ENCODE measurements at places on chromosomes 2 and 18.

DNA sequence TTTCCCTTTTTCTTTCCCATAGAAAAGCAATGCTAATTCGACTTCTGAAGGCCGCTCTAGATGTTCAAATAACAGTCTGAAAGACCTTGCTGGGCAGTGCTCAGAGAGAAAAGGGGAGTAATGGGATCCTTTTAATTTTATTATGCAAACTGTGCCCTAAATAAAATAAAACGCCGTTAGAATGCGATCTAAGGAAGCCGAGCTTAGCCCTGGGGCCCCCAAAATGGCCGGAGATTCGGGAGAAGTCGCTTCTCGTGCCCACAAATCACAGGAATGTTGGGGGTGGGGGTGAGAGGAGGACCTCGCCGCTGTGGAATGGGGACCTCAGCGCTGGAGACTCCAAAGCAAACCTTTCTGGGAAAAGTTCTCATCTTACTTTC lies 8.4 kb upstream of the POU3F3 start:
- H3K27ac ChIP-seq, result no peak overlapping the region
- no peaks in the 10 kb centered on the region for H3K36me3 ChIP-seq
- peaks cover 7% of the 10 kb centered on the region for H3K4me1 ChIP-seq
- no peak for DNase-seq

DNA sequence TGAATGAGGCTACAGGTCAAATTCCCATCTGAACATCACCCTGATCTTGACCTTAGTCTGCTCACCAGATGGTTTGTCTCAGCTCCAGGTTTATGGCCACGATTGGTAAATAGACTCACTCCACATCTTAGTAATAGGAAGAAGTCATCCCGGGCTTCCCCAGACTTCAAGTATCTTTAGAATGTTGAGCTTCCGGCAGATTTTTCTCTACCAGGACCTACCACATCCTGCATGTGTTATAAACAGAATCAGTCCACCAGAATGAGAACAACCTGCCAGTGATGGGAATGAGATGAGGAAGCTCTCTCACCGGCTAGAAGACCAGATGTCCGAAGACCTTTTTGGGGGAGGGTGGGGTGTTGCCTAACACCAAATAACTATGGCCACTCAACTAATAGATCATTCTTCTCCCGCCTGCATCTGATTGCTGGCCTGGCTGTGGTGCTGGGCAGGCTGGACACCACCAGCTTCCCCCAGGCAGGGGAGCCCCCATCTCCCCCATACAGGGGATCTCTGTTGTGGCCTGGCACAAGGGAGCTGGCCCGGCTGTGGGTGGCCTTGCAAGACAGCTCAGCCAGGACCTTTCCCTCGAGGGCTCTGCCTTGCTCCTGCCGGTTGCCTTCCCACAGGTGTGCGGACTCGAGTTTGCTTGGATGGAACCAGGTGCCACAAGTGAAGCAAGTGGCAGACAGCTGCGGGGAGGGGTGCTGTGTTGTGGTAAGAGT lies 88.5 kb downstream of the SH3RF3 start:
- no peak overlapping the region for H3K27ac ChIP-seq
- H3K4me1 ChIP-seq, result peaks cover 60% of the 10 kb centered on the region
- peak; percentile 18 for DNase-seq
- H3K27me3 ChIP-seq, result peaks cover 73% of the 10 kb centered on the region
- peak overlapping the region; percentile 6 for H3K4me3 ChIP-seq

DNA sequence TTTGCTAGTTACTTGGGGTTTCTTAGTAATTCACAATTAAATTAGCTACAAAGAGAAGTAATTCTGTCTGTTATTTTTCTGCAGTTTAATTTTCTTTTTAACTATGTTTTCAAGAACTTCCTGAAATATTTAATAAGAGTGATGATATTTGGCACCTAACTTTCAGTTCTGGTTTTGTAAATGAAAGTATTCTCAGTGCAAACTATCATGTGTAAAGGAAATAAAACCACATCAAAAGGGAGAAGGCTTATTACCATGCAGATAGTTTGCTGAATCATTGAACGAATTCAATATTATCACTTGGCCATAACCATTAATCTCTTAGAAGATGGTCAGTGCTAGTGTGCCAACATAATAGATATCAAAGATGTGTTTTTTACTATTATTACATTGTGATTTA lies 29.2 kb downstream of the DYTN start:
- peaks cover 5% of the 10 kb centered on the region for H3K4me1 ChIP-seq
- H3K4me3 ChIP-seq, result no peak overlapping the region
- no peak overlapping the region for H3K27ac ChIP-seq

GRCh38 chr2:7625392-7626138 lies 708.4 kb downstream of the RNF144A start:
- DNase-seq, result no peak
- H3K36me3 ChIP-seq, result no peaks in the 10 kb centered on the region
- H3K4me3 ChIP-seq, result no peak overlapping the region
- H3K27ac ChIP-seq, result no peak overlapping the region
- peaks cover 3% of the 10 kb centered on the region for H3K4me1 ChIP-seq

Measured in activated CD4-positive, alpha-beta memory T cell treated with anti-CD3 and anti-CD28 coated beads for 36 hours (primary cell).